NCI-H524 treated with DMSO at 0.1 percent for 48 hours (cell line): ENCODE measurements at places on chromosomes 12 and 14.

DNA sequence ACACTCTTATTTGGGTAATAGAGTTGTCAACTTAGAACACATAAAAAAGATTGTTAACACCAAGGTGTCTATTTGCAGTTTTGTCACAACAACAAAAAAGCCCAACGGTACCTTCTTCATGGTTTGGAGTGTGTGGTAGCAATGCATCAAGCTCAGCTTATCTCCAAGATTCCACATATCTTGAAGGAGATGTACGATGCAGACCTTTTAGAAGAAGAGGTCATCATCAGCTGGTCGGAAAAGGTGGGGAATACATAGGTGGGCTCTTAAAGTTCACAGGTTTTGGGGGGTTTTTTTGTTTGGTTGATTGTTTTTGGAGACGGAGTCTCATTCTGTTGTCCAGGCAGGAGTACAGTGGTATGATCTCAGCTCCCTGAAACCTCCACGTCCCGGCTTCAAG, 5.5 kb downstream of the EIF5 start:
- no peak for DNase-seq

- DNase-seq = no peak
Observed at GRCh38 chr14:50410921-50411320, 14.2 kb upstream of the CDKL1 start.

DNA sequence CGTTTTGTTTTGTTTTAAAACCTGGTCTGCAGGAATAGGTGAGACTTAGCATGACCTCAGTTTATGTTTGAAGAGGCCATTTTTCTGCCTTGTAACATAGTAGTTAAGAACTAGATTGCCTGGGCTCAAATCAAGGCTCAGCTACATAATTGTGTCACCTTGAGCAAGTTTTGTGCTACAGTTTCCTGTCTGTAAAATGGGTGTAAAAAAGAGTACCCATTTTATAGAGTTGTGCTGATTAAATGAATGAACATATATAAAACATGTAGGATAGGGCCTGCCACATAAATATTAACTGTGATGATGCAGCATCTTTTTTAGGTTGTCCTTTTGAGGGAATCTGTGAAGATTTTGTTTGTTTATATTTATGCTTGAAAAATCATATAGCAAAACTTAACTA, 7.2 kb downstream of the WNK1 start:
- no peak for DNase-seq

DNA sequence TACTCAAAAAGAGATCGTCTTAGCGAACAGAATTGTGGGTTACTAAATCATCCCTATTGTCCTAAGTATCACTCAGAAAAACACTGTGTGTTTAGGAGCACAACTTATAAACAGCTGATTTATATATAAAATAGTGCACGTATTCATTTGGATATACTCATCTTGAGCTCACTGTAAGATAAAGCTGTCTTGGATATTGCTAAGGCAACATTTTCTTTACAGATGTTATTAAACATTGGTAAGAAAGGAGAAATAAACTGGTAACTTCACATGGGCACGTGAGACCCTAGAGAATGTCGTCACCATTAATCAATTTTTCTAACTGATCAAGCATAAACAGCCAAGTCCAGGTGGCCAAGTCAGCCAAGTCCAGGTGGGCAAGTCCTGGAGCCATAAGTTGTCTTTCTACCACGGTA, 1.7 kb downstream of the PAWR start:
- no peak for DNase-seq

- DNase-seq = peak; percentile 58
Observed at GRCh38 chr14:49861699-49862088, 9.1 kb upstream of the NEMF start.

GRCh38 chr12:62922539-62922938, 12.4 kb downstream of the PPM1H start:
- DNase-seq = no peak

DNA sequence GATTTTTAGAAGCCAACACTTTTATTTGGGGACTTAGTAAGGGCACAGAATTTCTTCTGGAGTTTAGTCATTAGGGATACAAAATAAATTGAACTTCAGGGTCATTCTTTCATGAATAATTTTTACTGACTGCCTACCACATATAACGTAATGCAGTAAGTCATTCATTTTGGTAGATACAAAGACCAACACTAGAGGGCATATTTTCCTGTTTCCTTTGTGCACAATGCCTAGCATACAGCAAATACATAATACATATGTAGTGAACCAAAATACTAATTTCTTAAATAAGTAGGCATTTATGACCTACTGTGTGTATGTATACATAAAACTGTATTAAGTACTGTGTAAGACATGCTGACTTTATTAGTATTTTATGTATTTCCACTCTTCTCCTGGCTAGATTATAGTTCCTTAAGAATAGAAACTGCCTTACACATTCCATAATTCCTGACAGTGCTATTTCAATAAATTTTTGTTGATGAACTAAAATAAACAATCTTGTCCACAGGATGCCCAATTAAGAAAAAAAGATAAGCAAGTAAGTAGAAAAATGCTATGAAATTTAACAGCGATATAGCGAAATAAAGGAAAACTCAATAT, 47.9 kb downstream of the PPP1R12A start:
- no peak for DNase-seq

DNA sequence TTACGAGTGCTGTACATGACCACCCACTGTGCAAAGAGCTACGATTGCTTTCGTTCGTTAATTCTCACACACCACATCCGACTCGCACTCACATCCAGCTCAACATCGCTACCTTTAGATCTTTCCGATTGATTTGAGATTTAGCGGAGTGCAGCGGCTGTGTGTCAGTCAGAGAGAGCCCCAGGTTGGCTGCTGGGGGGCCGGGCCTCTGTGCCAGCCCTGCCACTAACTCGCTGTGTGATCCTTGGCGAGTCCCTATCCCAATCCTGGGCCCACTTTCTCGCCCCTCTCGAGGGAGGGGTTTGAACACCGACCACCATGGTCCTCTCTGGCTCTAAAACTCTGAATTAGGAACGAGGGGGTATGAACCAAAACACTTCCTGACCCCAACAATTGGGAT, 8.6 kb downstream of the DLK1 start:
- DNase-seq = no peak

DNA sequence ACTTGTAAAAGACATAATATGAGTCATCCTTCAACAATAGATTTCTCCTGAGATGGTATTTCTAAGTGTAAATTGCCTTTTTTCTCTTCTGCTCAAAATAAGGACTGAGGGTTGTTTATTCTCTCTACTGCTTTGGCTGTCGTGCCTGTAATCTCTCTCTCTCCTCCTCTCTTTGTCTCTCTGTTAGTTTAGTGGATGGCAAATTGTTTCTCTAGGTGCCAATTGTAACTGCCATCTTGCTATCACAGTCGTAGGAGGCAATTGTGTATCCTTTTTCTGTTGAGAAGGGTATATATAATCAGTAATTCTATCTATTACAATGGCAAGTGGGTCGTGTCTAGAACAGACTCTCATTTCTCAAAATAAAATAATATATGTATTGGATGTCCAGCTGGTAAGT, 545.0 kb upstream of the FBXO33 start:
- DNase-seq = no peak

DNA sequence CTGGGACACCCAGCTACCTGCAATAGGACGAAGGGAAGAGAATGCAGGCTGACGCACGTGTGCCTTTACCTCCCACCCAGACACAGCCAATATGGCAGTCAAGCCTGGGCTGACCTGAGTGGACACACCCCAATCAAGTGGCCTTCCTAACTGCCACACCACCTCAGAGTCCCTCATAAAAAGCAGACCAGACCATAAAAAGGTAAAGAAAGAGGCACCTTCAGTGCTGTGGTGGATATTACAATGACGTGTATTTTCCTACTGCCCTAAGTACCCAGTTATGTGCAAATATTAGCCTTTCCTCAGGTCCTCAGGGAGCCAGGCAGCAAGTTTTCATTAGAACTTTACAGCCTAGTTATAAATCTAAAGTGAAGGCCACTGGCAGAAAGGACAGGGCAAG, 75.8 kb downstream of the KCNK10 start:
- DNase-seq = no peak

- DNase-seq = no peak
Observed at GRCh38 chr12:72102150-72102549, 163.5 kb downstream of the TPH2 start.

- DNase-seq = no peak
Observed at GRCh38 chr12:106646472-106646871, 63.7 kb downstream of the RFX4 start.

DNA sequence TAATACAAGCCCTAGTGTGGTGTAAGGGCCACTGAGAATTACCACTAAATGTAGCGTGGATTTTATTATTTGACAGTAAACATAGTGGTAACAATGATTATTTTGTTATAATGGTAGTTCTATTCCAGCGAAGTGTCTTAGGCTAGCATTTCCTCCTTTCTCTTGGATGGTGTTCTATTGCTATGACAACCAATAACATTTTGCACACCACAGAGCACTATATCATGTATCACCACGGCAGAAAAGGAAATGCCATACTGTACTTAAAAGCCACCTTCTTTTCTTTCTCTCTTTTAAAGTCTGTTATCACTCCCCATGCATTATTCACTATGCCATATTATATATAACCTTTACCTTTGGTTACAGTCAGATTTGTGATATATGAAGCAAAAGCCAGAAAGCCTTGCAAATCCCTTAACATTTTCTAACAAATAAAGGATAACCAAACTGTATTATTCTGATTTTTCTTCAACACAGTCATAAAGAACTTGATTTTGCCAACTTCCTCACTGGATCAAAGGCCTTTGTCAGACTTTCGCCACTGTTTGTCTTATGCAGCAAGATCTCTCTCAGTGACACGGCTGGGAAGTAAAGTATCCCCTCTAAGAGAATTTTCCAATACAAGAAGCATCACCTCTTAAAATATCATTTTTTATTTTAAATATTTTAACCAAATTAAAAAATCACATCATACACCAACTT, 195.8 kb downstream of the FOXN3 start:
- no peak for DNase-seq

GRCh38 chr14:64296561-64296960, 2.4 kb upstream of the ESR2 start:
- DNase-seq = no peak

DNA sequence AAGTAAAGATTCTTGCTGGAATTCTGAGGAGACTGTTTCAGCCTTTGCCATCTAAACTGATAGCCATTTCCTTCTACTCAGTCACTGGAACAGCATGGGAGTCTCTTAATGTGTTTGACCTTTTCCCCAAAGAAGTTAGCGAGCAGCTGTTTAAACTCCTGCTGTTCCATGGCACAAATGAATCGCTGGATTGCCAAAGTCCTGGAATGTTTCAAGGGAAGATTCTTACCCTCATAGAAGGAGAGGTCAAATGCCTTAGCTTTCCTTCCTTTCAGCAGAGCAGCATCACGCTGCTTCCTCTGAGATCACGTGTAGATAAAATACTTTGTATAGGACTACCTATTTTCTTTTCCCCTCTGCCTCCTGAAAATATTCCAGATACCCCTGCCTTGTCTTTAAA, 10.5 kb upstream of the NR2C1 start:
- DNase-seq = no peak

DNA sequence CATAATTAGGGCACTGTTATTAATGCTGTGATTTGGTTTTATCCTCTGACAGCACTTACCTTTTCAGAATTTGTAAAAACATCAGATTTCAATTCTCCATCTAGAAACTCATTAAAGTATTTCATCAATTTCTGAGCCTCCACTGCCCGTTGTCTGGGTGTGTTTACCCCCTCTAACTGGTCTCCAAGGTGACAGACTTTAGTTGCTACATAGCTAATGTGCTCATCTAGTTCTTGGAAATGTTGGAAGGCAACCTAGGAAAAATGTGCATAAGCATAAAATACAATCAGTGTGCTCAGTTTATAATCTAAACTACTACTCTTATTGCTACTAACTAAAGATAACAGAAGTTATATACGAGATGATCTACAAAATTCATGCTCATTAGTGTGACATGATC, 24.6 kb downstream of the EXOC5 start:
- DNase-seq = no peak

DNA sequence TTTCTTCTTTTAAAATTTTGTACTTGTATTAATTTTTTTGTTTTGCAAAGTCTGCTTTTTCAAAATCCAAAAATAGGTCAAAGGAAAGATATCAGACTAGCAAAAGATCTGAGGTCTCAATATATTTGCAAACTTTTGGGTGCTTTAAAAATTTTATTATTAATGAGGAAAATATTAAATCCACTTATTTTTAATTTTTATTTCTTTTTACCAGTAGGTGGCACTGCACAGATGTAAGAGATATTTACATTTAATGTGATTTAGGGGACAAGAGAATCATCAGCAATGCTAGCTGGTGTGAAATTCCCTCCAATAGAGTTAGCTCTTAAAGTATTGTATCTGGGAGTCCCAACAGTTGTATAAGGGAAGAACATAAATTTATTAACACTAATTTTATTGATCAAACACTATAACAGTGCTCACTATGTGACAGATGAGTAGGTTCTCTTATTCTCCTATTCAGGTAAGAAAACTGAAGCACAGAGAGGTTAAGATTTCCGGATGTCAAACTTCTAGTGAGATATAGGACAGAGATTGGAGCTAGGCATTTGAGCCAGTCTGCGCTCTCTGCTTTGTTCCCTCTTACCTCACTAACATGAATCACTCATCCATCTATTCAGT, 30.5 kb downstream of the ALX1 start:
- DNase-seq = no peak

DNA sequence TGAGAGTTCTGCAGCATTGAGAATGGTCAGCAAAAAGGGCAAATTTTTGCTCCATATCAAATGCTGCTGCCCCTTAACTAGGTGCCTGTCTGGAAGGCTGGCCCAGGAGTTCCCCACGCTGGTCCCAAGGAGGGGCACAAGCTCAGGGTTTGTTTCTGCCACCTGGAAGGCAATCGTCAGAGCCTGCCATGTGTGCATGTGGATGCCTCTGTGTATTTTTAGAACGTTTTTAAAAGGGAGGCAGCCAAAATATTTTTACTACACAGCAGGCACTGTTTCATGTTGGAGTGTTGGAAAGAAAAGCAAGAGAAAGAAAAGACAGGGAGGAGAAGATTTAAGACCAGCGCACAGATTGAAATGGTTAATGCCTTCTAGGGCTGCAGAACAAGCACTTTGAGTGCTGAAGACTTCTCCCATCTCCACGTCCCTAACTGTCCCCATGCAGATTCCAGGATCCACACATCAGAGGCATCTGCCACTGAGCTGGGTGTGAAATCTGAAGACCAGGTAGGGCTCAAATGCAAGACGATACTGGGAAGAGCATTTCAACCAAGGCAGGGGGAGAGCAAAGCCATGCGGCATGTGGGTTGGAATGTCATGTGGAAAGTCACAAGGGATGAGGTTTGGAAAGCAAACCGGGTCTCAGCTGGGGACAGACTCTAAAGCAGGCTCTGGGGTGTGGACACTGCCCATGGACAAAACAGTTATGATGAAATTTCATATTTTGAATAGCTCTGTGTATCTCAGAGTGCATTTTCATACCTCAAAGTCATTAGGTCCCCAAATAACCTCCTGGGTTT, 557.2 kb downstream of the BCL11B start:
- DNase-seq = no peak

- DNase-seq = no peak
Observed at GRCh38 chr12:120078868-120079267, 37.7 kb downstream of the RAB35 start.

GRCh38 chr12:29334937-29335336, 46.0 kb downstream of the ERGIC2 start:
- no peak for DNase-seq

GRCh38 chr14:90580377-90581335, 183.8 kb downstream of the CALM1 start:
- DNase-seq = no peak
